ENCODE measurements at places on chromosomes 7 and 10.

GRCh38 chr7:22697876-22698606, 29.0 kb upstream of the IL6 start:
- no peak for DNase-seq

GRCh38 chr7:91945476-91945875, 4.8 kb downstream of the AKAP9 start:
- DNase-seq, result no peak

DNA sequence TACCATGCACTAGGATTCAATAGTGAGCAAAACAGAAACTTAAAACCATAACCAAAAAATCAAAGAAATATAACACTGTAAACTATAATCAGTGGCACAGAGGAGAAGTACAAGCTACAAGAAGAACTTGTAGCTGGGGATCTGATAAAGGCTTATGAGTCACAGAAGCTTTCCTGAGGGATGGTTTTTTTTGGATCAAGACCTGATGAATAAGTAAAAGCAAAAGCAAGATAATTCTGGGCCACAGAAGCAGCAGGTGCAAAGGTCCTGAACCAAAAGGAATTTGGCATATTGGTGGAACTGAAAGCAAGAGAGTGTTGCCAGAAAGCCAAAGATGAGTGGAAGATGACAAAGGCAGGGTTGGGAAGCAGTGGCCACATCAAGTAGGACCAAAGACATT, 37.4 kb upstream of the BET1 start:
- no peak for DNase-seq

DNA sequence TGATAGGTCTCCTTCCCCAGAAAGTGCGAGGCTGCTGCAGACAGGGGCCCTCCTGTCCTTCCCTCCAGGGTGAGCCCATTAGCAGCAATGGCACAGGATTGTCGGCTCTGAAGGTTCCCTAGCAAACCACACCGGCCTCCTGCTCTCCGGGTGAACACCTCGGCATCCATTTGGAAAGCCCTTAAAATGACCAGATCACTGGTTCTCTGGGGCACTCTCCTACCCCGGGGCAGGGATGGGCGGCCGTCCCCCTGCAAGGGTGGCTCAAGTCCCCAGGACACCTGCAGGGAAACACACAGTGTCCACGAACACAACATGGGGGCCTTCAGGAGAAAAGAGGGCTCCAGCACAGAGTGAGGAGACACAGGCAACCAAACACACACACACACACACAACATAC, 459.1 kb downstream of the PTPRN2 start:
- no peak for DNase-seq

- no peak for DNase-seq
Observed at GRCh38 chr10:113129117-113129516, 179.1 kb downstream of the TCF7L2 start.

GRCh38 chr10:88996927-88997326, 6.3 kb downstream of the FAS start:
- no peak for DNase-seq

DNA sequence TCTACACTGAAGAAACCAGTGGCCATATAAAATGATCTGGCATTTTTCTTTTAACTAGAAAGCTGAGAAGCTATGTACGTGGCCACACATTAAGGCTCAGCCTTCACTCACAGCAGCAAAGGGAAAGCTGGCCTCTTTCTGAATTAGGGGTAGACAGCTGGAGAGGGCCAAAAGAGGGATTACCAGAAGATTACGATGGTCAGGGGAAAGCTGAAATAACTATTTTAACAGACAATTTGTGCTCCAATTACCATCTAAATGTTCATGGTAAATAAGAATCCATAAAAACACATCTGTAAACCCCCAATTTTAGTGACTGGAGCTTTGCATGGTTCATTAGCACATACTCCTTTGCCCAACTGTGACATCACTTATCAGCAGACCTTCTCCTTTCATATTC, 314.3 kb downstream of the HPSE2 start:
- no peak for DNase-seq

- no peak for DNase-seq
Observed at GRCh38 chr10:92079003-92079402, 155.4 kb downstream of the BTAF1 start.

DNA sequence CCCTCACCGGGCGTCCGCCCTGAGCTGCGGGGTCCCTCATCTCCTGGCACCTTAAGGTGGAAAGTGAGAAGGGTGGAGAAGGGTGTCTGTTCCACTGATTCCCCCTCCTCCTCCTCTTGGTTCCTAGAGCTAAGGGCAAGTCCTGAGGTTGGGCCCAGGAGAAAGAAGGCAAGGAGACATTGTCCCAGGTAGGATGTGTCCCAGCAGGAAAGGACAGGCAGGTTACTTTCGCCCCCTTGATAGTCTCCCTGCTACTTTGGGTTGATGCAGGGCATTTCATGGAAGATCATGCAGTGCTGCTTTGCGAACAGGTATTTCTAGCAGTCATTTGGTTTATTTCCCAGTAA, 582 bp downstream of the STEAP2 start:
- no peak for DNase-seq

GRCh38 chr10:1362589-1363445, 306.6 kb downstream of the WDR37 start:
- no peak for DNase-seq

DNA sequence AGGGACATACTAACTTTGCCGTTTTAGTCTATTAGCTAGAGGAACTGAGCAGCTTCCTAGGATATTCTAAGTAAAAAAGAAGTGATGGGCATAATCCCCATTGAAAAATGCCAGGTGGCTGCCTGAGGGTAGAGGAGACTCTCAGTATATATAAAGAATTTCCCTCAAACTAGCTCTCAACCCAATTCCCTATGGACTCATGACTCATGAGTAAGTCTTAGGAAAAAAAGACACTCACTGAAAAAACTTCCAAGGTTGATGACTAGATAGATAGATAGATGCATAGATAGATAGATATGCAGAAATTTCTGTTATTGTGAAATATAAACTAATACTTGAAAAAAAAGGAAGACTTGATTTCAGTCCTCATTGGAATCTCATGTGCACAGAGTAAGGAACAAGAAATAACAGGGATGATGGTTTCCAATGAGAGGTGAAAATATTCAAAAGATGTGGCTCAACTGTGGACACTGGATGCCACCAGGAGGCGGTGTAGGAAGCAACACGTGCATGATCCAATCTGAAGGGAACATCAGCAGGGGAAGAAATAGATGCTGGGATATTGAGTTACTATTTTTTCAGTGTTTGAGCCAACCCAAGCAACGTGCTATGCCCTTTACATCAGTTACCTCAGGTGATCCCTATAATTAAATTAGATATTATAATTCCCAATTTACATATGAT, 711.0 kb upstream of the LRRTM3 start:
- no peak for DNase-seq

DNA sequence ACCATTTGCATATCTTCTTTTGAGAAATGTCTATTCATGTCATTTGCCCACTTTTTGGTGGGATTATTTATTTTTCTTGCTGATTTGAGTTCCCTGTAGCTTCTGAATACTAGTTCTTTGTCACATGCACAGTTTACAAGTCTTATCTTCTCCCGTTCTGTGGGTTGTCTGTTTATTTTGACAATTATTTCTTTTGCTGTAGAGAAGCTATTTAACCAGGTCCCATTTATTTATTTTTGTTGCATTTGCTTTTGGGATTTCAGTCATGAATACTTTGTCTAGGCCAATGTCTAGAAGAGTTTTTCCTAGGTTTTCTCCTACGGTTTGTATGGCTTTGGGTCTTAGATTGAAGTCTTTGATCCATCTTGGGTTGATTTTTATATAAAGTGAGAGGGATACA, 32.9 kb downstream of the GPR22 start:
- no peak for DNase-seq

GRCh38 chr10:116026725-116027124, 246.3 kb downstream of the GFRA1 start:
- DNase-seq, result no peak

DNA sequence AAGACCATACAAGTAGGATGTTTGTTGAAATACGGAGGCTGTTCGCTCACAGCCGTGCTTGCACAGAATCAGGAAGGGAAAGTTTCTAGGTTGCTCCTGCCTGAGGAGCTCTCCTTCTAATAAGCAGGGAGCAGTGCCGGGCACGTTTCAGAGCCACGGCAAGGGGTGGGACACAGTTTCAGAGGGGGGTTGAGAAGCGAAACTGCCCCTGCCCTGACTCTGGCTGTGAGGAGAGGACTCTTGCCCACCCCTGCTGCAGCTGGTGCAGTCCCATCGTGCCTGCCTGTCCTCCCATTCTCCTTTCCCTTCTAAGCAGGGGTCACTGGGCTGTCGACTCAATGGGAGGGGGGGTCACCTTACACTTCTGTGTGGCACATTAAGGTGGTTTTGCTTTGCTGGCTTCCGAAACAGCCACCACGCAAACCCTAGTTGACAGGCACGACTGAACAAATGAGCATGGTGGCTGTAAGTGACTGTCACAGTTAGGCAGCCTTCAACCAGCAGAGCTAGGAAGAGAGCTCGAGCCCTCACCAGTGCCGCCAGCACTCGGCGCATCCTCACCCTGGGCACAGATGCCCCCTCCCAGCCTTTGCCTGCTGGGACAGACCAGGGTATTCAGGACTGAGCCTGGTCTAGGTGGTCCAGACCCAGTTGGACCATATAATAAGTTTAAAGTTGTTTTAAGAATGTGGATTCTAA, 37.5 kb downstream of the ZNF467 start:
- no peak for DNase-seq

DNA sequence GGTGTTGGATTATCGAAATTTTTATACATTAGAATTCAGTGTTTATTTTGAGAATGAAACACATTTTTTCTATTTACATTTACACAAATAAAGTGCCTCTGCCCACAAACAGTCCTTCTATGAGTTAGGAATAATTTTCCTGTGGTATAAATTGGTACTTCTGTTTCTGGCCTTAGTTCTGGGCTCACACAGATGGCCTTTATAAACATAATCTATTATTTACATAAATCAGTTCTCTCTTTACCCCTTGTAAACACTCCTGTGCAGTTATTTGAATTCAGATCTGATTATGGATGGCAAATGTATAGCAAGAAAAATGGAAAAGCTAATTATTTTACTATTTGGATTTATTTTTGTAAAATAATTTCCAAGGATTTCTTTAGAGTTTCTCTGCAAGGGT, 143.2 kb downstream of the PRKG1 start:
- no peak for DNase-seq

GRCh38 chr10:27482984-27483956, 20.8 kb upstream of the RAB18 start:
- no peak for DNase-seq

- no peak for DNase-seq
Observed at GRCh38 chr7:42414028-42414427, 177.0 kb upstream of the GLI3 start.

- no peak for DNase-seq
Observed at GRCh38 chr7:112357136-112357535, 93.1 kb upstream of the IFRD1 start.

DNA sequence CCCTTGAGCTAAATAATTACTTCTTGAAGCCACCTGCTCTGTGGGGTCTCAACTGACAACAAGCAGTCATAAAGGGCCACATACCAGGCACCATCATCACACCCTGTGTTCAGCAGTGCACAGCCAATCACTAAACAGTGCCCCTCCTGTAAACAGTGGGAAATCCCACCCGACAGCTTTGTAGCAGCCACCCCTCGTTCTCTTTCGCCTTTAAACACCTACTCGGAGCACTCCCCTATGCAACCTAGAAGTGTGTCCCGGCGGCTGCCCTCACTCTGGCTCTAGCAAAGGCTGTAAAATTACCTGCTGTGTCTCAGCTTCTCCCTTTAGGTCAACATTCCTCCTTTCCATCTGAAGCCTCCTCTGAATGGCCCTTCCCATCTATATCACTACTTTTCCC, 111.9 kb downstream of the TCERG1L start:
- no peak for DNase-seq

DNA sequence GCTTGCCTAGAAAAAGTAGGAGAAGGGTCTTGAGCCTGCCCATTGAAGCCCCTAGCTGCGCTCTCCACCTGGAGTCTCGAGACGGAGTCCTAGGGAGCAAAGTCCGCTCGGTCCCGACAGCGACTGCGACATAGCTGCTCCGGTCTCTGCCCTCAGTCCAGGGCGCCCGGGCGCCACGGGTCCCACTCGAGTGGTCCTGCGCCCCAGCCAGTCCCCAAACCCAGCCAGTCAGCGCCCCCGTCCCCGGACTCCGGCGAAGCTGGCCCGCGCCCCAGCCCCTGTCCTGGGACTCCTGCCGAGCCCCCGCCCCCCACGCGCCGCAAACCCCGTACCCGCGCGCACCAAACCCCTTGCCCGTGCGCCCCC, 490 bp downstream of the TNS3 start:
- no peak for DNase-seq

GRCh38 chr10:3834404-3834803, 49.4 kb upstream of the KLF6 start:
- DNase-seq, result no peak

DNA sequence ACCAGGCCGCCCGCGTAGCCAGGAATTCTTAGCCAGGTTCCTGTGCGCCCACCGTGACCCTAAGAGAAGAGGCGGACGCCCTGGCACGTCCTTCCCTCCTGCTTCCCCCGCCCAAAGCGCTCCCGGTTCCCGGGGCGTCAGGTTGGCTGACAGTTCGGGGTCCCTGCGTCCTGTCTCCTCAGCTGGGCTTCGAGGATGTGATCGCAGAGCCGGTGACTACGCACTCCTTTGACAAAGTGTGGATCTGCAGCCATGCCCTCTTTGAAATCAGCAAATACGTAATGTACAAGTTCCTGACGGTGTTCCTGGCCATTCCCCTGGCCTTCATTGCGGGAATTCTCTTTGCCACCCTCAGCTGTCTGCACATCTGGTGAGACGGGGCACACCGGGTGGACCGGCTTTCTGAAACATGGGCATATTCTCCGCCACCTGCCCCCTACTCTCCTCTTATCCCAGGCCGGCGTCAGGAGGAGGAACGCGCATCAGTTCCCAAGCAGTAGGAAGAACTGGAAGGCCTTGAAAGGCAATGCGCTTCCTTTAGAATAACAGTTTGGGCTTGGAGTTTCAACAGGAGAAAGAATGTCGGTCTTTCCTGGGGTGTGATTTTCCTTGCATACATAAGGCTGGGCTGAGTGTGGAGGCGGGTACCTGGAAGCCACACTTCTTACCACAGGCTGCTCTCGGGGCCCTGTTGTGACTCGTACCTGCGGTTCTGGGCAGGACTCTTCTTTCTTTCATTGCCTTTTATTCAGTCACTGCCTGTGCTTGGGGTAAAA, 728 bp downstream of the CAV2 start:
- no peak for DNase-seq

DNA sequence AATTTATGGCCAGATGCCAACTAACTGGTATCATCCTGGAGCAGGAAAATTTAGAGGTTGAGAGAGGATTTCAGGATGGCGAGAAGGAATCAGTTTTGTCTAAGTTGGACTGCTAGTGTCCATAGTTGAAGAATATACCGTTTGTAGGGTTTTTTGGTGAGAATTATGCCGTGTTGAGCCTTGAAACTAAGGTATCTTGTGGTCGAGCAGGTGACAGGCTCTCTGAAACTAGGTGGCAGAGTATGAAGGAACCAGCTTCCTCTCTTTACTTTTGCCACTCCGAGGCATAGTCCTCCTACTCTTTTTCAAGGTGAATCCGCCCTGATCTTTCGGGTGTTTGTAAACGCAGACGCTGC, 9.7 kb downstream of the MDFIC start:
- no peak for DNase-seq

DNA sequence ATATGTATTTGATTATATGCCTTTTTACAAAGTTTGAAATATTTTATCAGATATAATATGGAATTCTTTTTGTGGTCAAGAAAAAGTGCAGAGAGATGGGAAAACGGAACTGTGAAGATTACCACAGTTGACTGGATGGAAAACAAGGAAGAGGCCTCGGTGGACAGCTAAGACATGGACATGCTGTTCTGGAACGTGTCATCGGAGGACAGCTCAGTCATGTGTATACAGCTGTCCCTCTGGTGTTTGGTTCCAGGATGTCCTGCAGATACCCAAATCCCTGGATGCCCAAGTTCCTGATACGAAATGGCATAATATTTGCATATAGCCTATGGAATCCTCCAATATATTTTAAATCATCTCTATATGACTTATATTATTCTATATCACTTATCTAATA, 49.4 kb downstream of the TRIL start:
- DNase-seq, result no peak
